ENCODE measurements at places on chromosomes 1 and 21. TPM values are rescaled to one million over a fixed set of nuclear protein-coding genes. Genes with fewer than 3 reads are reported as not detected.

Gene PPFIA4
- polyA plus RNA-seq, result 14.9 TPM

Gene F11R
- 82.1 TPM for polyA plus RNA-seq

Gene STXBP3
- polyA plus RNA-seq, result 56.6 TPM

Gene DMRTA2
- 0.07 TPM for polyA plus RNA-seq

Gene NBPF4
- not detected for polyA plus RNA-seq

Data from renal cortex interstitium (tissue), 15 donors.